ENCODE measurements at places on chromosomes 6 and 20.

- DNase-seq = no peak
- no peaks in the 10 kb centered on the region for H3K36me3 ChIP-seq
- H3K4me3 ChIP-seq = no peak overlapping the region
These were observed 236.8 kb downstream of the DLL1 start for GRCh38 chr6:170053966-170054661.

DNA sequence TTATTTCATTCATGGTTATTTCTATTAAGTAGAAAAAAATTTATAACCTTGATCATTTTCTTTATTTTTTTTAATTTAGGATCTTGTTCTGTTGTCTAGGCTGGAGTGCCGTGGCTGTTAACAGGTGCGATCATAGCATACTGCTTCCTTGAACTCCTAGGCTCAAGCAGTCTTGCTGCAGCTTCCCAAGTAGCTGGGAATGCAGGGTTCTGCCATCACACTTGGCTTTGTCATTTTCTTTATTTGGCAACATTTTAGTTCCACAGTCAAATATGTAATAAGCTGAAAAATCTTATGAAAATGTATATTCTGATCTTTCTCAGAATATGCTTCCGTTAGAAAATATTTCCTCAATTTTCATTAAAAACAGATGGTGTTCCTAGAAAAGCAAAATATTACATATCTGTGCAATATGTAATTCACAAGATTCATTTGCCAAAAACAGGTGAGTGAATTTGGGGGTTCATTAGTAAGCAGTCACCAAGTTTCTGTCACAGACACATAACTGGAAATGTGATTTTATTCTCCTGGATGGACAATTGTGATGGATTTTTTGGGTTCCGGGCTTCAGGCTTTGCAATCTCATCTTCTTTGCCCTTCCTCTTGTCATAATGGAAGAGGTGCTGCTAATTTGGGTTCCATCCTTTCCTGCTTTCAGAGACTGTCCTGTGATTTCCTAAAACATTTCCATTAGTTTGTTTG, 21.5 kb downstream of the AMD1 start:
- H3K27me3 ChIP-seq = no peaks in the 10 kb centered on the region
- H3K36me3 ChIP-seq = peaks cover 9% of the 10 kb centered on the region
- H3K27ac ChIP-seq = no peak overlapping the region
- no peak overlapping the region for H3K4me3 ChIP-seq
- H3K4me1 ChIP-seq = no peaks in the 10 kb centered on the region
- DNase-seq = no peak

DNA sequence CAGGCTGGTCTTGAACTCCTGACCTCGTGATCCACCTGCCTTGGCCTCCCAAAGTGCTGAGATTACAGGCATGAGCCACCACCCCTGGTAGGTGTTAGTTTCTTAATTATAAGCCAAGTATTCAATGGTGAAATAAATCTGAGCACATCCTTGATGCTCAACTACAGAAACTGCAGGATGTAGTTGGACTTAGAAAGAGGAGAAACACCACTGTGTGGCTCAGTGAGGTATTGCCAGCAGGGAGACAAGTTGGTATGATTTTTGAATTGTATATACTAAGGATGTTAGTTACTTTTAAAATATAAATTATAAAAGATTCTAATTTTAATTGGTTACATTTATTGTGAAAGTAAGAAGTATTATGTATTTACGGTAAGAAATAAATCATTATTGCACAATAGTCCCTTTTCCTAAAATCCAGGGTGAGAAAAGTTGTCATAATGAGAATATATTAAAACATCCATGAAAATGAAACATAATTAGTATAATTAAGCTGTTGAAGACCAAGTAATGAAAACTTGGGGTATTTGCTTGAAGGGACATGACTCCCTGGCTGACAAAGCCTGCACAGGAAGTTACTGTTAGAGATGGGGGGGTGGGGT, 17.6 kb downstream of the SLC18B1 start:
- no peak for DNase-seq
- H3K4me3 ChIP-seq = no peak overlapping the region
- peaks cover 49% of the 10 kb centered on the region for H3K36me3 ChIP-seq

- H3K27me3 ChIP-seq = peaks cover 13% of the 10 kb centered on the region
- no peak overlapping the region for H3K27ac ChIP-seq
- no peaks in the 10 kb centered on the region for H3K4me1 ChIP-seq
- H3K4me3 ChIP-seq = no peak overlapping the region
- H3K36me3 ChIP-seq = no peaks in the 10 kb centered on the region
- DNase-seq = no peak
These were observed 6.7 kb downstream of the TOX2 start for GRCh38 chr20:43921227-43921780.

GRCh38 chr20:3067139-3068014, 4.0 kb upstream of the OXT start:
- DNase-seq = no peak
- H3K36me3 ChIP-seq = no peaks in the 10 kb centered on the region
- H3K4me3 ChIP-seq = no peak overlapping the region

- H3K27me3 ChIP-seq = no peaks in the 10 kb centered on the region
- H3K27ac ChIP-seq = peak overlapping the region; percentile 58
- H3K4me3 ChIP-seq = no peak overlapping the region
These were observed 35.4 kb upstream of the PIM1 start for GRCh38 chr6:37134396-37135191.

DNA sequence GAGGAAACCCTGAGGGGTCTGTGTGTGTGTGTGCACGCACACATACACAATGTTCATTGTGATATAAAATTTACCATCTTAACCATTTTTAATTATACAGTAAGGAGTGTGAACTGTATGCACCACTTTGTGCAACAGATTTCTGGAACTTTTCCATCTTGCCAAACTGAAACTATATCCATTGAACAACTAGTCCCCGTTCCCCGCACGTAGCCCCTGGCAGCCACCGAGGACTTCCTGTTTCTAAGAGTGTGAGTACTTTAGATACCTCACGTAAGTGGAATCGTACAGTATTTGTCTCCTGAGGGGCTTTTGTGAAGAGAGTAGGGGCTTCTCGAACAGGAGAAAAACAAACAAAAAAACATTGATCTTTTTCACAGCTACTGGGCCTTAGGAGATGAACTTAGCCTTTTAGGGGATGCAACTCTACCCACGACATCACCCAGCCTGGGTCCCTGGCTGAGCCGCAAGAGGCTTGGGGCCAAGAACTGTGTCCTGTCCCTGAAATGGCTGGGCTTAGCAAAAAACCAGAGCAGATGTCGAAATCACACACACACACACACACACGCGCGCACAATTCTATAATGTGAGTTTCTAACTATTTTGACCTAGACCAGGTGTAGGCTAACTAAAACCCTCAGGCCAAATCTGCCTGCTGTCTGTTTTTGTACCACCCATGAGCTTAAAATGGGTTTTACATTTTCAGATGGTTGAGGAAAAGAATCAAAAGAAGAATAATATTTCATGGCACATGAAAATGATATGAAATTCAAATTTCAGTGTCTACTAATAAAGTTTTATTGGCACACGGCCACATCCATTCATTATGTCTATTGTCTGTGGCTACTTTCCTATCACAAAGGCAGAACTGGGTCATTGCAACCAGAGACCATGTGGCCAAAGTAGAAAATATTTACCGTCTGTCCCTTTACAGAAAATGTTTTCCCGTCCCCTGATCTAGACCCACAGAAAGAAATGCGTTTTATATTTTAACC, 144.2 kb downstream of the EYA2 start:
- H3K27ac ChIP-seq = no peak overlapping the region
- H3K27me3 ChIP-seq = no peaks in the 10 kb centered on the region
- no peaks in the 10 kb centered on the region for H3K4me1 ChIP-seq
- H3K4me3 ChIP-seq = no peak overlapping the region

- peaks cover 13% of the 10 kb centered on the region for H3K4me1 ChIP-seq
- H3K27me3 ChIP-seq = no peaks in the 10 kb centered on the region
- DNase-seq = no peak
- H3K4me3 ChIP-seq = no peak overlapping the region
- no peak overlapping the region for H3K27ac ChIP-seq
These were observed 11.7 kb upstream of the MDGA1 start for GRCh38 chr6:37709250-37709931.

DNA sequence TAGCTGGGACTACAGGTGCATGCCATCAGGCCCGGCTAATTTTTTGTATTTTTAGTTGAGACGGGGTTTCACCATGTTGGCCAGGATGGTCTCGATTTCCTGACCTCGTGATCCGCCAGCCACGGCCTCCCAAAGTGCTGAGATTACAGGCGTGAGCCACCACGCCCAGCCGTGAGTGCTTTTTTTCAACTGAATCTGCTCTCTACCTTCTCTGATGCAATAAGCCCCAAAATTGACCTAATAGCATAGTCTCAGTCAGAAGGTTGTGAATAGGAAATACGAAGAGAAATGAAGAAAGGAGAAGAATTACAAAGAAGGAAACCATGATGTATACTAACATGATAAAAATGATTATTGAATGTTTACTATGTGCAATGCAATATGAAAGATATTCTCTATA, 33.2 kb downstream of the BEND6 start:
- no peaks in the 10 kb centered on the region for H3K36me3 ChIP-seq
- no peak overlapping the region for H3K27ac ChIP-seq
- no peaks in the 10 kb centered on the region for H3K27me3 ChIP-seq
- H3K4me3 ChIP-seq = no peak overlapping the region
- DNase-seq = no peak

DNA sequence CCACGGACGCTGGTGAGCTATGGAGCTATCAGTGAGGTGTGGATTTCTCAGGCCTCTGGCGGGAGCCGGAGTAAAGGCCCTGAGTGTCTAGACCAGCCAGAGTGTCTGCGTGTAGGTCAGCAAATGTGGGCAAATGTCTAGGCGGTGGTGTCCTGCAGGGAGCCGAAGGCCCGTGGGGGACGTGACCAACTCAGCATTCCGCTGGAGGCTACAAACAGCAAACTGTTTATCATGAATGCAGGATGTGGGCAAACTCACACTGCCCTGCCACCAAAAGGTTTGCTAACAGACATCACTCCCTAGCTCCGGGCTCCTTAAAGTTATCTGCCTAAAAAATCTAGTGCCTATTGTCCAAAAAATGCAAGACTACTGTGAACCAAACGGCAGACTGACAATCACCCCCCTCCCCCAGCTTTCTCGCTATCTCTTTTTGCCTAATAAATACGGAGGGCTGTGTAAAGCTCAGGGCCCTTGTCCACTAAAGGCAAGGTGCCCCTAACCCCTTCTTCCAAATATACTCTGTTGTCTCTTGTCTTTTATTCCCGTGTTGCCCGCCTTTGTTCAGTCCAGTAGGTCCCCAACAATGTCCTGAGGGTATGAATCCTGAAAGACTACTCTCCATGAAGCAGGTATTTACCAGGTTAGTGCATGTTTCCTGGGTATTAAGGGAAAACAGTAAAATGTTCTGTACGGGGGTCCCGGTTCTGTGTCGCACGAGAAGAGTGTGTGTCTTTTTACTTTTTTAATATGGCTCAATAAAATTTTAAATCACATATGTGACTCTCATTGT, 29.0 kb upstream of the AFDN start:
- H3K4me3 ChIP-seq = no peak overlapping the region
- H3K36me3 ChIP-seq = no peaks in the 10 kb centered on the region
- H3K4me1 ChIP-seq = peaks cover 4% of the 10 kb centered on the region

GRCh38 chr6:1296542-1296941, 15.4 kb upstream of the FOXQ1 start:
- H3K4me1 ChIP-seq = no peaks in the 10 kb centered on the region
- H3K4me3 ChIP-seq = no peak overlapping the region
- peaks cover 3% of the 10 kb centered on the region for H3K27me3 ChIP-seq

GRCh38 chr6:24867104-24867703, 68.5 kb upstream of the ARMH2 start:
- H3K4me3 ChIP-seq = no peak overlapping the region
- H3K36me3 ChIP-seq = no peaks in the 10 kb centered on the region
- no peak for DNase-seq
- H3K27ac ChIP-seq = no peak overlapping the region
- no peaks in the 10 kb centered on the region for H3K4me1 ChIP-seq

GRCh38 chr6:44967481-44967880, 360.6 kb upstream of the RUNX2 start:
- no peaks in the 10 kb centered on the region for H3K27me3 ChIP-seq
- DNase-seq = no peak
- H3K27ac ChIP-seq = no peak overlapping the region
- no peak overlapping the region for H3K4me3 ChIP-seq

GRCh38 chr6:5054245-5054873, 30.8 kb upstream of the PPP1R3G start:
- no peak overlapping the region for H3K4me3 ChIP-seq
- H3K36me3 ChIP-seq = no peaks in the 10 kb centered on the region
- no peak for DNase-seq
- H3K27me3 ChIP-seq = no peaks in the 10 kb centered on the region

- H3K4me1 ChIP-seq = peaks cover 12% of the 10 kb centered on the region
- no peak overlapping the region for H3K27ac ChIP-seq
- DNase-seq = no peak
These were observed 133.1 kb downstream of the LY86 start for GRCh38 chr6:6721606-6722005.

GRCh38 chr20:1595333-1595732, 24.5 kb downstream of the SIRPB1 start:
- H3K27ac ChIP-seq = no peak overlapping the region
- H3K4me1 ChIP-seq = no peaks in the 10 kb centered on the region
- H3K27me3 ChIP-seq = no peaks in the 10 kb centered on the region
- no peaks in the 10 kb centered on the region for H3K36me3 ChIP-seq
- no peak for DNase-seq

DNA sequence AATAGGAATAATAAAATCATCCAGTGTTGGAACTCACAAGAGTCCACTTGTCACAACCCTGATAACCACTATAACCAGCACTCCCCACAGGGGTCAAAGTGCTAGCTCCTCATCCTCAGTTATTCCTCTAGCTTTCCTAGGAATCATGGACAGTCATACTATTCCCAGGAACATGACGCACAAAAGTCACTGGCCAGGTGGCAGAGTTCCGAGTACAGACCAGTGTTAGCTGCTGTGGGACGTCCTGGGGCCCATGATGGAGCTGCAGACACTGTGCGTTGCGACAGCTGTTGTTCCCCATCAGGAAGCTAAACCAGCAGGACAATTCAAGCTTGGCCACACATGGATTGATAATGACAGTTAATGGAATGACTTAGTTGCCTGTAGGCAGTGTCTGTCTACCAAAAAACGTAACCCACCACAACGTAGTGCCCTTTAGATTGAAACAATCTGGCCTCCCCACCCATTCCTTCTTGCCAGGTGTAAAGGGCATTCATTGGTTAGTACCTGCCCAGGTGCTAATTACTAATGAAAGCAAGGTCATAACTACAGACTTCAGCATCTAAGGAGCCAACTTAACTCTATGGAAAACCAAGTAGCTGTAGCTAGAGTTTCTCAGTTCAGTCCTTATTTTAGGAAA, 17.4 kb downstream of the EZR start:
- no peaks in the 10 kb centered on the region for H3K27me3 ChIP-seq
- H3K4me1 ChIP-seq = peaks cover 29% of the 10 kb centered on the region
- DNase-seq = peak; percentile 58
- no peak overlapping the region for H3K27ac ChIP-seq
- no peaks in the 10 kb centered on the region for H3K36me3 ChIP-seq
- H3K4me3 ChIP-seq = no peak overlapping the region
